Naive thymus-derived CD4-positive, alpha-beta T cell (primary cell): ENCODE measurements at places on chromosomes 1 and 21. TPM values are rescaled to one million over a fixed set of nuclear protein-coding genes. Genes with fewer than 3 reads are reported as not detected.
A peak's percentile ranks its signal among the peaks of the same experiment; 100 is the strongest.

GRCh38 chr1:225812488-225813213 is 2.7 kb downstream of the EPHX1 start:
- no peaks in the 10 kb centered on the region for H3K4me1 ChIP-seq
- H3K27ac ChIP-seq: no peak overlapping the region
- no peaks in the 10 kb centered on the region for H3K27me3 ChIP-seq
- no peak overlapping the region for H3K4me3 ChIP-seq
- H3K36me3 ChIP-seq: no peaks in the 10 kb centered on the region

Gene CALML6
- 1.6 TPM for total RNA-seq

DNA sequence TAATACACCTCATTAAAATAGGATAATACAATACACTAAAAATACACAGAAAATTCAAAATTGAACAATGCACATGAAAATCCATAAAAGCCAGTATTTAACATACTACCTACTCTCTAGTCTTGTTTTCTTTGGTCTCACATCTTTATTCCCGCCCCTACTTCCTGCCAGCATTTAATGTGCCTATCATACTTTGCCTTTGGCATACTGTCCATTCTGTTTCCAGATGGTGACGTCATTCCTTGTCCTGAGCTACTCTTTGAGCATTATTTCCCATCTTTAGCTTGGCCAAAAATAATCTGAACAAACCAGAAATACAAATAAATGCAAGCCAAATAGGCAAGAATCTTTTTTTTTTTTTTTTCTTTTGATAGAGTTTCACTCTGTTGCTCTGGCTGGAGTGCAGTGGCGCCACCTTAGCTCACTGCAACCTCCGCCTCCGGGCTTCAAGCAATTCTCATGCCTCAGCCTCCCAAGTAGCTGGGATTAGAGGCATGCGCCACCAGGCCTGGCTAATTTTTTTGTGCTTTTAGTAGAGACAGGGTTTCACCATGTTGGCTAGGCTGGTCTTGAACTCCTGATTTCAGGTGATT is 4.4 kb downstream of the HFM1 start:
- H3K4me3 ChIP-seq: no peak overlapping the region
- H3K36me3 ChIP-seq: no peaks in the 10 kb centered on the region
- no peak for DNase-seq
- no peak overlapping the region for H3K27ac ChIP-seq
- H3K4me1 ChIP-seq: peaks cover 6% of the 10 kb centered on the region

Gene ADAMTS4
- total RNA-seq: 1.1 TPM

DNA sequence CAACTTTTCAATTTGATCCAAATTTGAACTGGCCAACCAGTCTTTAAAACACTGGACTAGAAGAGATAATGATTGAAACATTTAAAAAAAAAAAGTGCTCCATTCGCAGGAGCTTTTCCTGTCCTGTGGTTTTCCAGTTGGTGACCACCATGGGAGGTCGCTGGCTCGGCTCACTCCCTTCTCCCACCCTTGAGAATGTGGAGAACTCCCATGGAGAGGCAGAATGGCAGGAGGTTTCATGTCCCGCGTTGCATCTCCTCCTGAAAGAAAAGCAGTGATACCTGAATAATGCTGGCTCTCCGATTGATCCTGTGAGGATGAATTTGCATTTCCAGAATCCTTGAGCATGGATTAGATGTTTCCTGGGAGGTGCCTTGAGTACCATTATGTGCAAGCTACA is 16.5 kb upstream of the MPZL1 start:
- H3K4me1 ChIP-seq: no peaks in the 10 kb centered on the region
- peaks cover 9% of the 10 kb centered on the region for H3K36me3 ChIP-seq
- peak overlapping the region; percentile 11 for H3K27ac ChIP-seq
- no peaks in the 10 kb centered on the region for H3K27me3 ChIP-seq

Gene LYPD8
- total RNA-seq: not detected in 2 replicates

DNA sequence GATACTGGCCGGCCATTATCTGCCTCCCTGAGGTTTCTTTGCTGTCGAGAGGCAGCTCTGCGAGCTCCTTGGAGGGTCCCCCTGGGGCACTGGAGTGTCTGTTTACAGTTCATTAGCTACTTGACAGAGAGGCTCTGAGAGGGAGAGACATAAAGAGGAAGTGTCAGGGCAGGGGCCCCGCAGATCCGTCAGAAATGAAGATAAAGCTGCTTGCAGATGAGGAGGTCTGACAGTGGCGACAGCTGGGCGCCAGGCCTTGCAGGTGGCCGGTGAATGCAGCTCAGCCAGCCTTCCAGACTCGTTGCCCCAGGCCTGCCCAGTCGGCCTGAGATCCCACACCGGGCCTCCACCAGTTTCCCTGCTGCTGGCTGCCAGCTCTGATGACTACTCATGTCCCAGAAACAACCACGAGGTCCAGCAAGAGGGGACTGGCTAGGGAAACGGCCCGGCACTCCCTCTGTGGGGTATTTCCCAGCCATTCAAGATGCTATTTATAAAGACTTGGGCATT is 84.7 kb downstream of the DISP3 start:
- no peaks in the 10 kb centered on the region for H3K27me3 ChIP-seq
- no peak overlapping the region for H3K27ac ChIP-seq
- no peaks in the 10 kb centered on the region for H3K4me1 ChIP-seq
- H3K36me3 ChIP-seq: no peaks in the 10 kb centered on the region

GRCh38 chr1:85417876-85418275 is 47.1 kb downstream of the DDAH1 start:
- no peak overlapping the region for H3K27ac ChIP-seq
- H3K27me3 ChIP-seq: no peaks in the 10 kb centered on the region
- H3K36me3 ChIP-seq: no peaks in the 10 kb centered on the region
- DNase-seq: no peak

DNA sequence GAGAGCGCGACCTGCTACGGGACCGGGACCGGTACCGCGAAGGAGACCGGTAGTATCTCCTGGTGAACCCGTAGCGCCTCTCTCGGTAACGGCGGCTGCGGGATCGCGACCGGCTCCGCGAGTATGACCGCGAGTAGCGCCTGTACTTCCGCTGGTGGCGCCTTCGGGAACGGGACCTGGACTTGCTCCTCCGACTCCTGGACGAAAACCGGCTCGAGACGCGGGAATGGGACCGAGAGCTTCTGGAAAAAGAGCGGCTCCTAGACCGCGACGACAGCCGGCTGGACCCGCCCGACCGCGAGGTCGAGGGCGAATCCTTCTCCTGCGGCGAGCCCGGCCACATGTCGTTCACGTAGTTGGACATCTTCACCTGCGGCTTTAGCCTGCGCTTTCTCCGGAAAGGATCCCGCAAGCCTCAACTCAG is 642 bp downstream of the RSRP1 start:
- peak overlapping the region; percentile 98 for H3K27ac ChIP-seq
- peaks cover 35% of the 10 kb centered on the region for H3K4me1 ChIP-seq
- no peak for DNase-seq
- H3K4me3 ChIP-seq: peak overlapping the region; percentile 94

Gene FAM177B
- not detected for total RNA-seq

Gene CCDC27
- total RNA-seq: not detected

Gene STIL
- total RNA-seq: 1.9 TPM

Gene ARTN
- total RNA-seq: 0.66 TPM

Gene NBPF14
- 72.9 TPM for total RNA-seq

DNA sequence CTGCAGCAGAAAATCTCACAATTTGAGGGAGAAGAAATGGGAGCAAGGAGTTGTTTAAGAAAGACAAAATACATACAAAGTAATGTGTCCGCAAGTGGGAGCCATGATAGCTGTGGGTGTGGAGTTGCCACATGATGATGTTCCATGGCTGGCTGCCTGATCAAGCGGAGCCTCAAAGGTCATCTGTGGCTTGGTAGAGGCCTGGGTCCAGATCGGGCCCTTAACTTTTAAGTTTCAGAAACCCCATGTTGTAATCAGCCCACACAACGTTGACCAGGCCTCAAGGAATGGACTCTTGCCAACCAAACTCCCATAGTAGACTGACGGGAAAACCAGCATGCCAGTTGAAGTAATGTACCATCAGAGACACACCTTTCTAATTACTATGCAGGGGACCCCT is 64.7 kb upstream of the ANGPTL1 start:
- no peak for DNase-seq
- no peaks in the 10 kb centered on the region for H3K36me3 ChIP-seq
- no peak overlapping the region for H3K4me3 ChIP-seq
- no peaks in the 10 kb centered on the region for H3K4me1 ChIP-seq
- no peak overlapping the region for H3K27ac ChIP-seq
- no peaks in the 10 kb centered on the region for H3K27me3 ChIP-seq

GRCh38 chr1:227779685-227780084 is 35.8 kb upstream of the PRSS38 start:
- no peaks in the 10 kb centered on the region for H3K27me3 ChIP-seq
- H3K4me1 ChIP-seq: peaks cover 4% of the 10 kb centered on the region
- H3K27ac ChIP-seq: no peak overlapping the region
- no peak for DNase-seq
- H3K36me3 ChIP-seq: no peaks in the 10 kb centered on the region
- H3K4me3 ChIP-seq: no peak overlapping the region

DNA sequence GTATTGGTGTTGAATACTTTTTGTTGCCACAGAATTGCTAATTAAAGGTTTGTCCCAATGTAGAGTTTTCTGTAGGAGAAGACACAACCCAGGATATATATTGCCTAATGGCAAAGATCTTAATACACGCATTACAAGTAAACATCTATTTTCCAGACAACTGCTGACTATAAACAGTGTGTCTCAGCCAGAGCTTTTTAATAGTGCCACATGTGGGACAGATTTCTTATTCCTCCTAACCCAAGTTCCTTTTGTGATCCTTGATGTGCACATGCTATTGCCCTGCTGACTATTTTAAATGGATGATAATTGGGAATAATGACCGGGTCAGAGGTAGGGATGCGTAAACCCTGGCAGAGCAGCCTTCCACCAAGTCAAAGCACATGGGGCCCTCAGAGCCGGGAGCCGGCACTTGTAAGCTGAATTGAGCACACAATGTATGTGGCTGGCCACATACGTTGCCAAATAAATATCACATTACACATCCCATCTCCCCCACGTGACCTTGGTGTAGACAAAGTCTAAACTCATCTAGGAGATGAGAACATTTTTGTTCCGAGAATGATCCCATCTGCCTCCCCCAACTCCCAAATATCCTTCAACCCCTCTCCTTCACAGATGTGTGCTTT is 209.8 kb upstream of the NFIA start:
- no peaks in the 10 kb centered on the region for H3K36me3 ChIP-seq
- no peaks in the 10 kb centered on the region for H3K4me1 ChIP-seq
- no peak for DNase-seq
- no peaks in the 10 kb centered on the region for H3K27me3 ChIP-seq
- no peak overlapping the region for H3K27ac ChIP-seq
- no peak overlapping the region for H3K4me3 ChIP-seq

GRCh38 chr21:46144464-46145070 is 10.8 kb downstream of the FTCD start:
- no peak for DNase-seq
- no peak overlapping the region for H3K4me3 ChIP-seq
- H3K4me1 ChIP-seq: no peaks in the 10 kb centered on the region
- no peaks in the 10 kb centered on the region for H3K36me3 ChIP-seq

Gene CFHR3
- not detected for total RNA-seq

GRCh38 chr1:191174298-191174697 is 696.6 kb upstream of the BRINP3 start:
- no peaks in the 10 kb centered on the region for H3K27me3 ChIP-seq
- H3K4me1 ChIP-seq: no peaks in the 10 kb centered on the region
- H3K4me3 ChIP-seq: no peak overlapping the region
- no peak overlapping the region for H3K27ac ChIP-seq
- no peaks in the 10 kb centered on the region for H3K36me3 ChIP-seq

Gene ACKR1
- not detected in 2 replicates for total RNA-seq

DNA sequence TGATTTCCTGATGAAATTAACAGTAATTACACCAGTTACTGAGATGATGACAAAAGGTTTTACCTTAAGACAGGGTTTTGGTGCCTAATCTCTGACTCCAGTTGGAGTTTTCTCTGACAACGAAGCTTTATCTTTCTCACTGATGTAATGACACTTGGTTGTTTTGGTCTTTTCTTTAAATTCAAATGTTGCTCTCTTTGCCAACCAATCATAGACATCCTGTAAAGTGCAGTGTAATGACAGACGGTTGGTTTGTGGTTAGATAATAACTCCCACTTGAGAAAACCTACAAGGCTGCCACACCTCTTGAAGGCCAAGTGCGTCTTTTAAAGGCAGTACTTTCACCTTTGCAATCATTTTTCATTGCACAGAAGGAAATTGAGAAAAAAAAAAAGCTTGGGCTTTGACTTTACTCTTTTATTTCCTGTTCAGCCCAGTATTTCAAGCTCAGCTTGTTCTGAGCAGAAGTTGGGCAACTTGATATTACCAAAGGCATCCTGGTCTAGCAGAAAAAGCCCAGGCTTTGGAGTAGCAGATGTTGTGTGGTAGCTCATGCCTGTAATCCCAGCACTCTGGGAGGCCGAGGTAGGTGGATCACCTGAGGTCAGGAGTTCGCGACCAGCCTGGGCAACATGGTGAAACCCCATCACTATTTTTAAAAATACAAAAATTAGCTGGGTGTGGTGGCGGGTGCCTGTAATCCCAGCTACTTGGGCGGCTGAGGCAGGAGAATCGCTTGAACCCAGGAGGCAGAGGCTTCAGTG is 14.9 kb downstream of the PDIK1L start:
- H3K36me3 ChIP-seq: no peaks in the 10 kb centered on the region
- H3K4me1 ChIP-seq: peaks cover 24% of the 10 kb centered on the region
- DNase-seq: peak; percentile 91
- H3K27ac ChIP-seq: peak overlapping the region; percentile 61
- H3K27me3 ChIP-seq: no peaks in the 10 kb centered on the region

- no peak for DNase-seq
- H3K4me3 ChIP-seq: no peak overlapping the region
- H3K27ac ChIP-seq: no peak overlapping the region
- H3K36me3 ChIP-seq: no peaks in the 10 kb centered on the region
- H3K27me3 ChIP-seq: no peaks in the 10 kb centered on the region
These were observed 11.2 kb upstream of the IVNS1ABP start for GRCh38 chr1:185328255-185328654.

- H3K4me1 ChIP-seq: no peaks in the 10 kb centered on the region
- no peaks in the 10 kb centered on the region for H3K36me3 ChIP-seq
- no peak overlapping the region for H3K4me3 ChIP-seq
- no peak for DNase-seq
- no peaks in the 10 kb centered on the region for H3K27me3 ChIP-seq
These were observed 19.8 kb upstream of the ARTN start for GRCh38 chr1:43913666-43914360.

DNA sequence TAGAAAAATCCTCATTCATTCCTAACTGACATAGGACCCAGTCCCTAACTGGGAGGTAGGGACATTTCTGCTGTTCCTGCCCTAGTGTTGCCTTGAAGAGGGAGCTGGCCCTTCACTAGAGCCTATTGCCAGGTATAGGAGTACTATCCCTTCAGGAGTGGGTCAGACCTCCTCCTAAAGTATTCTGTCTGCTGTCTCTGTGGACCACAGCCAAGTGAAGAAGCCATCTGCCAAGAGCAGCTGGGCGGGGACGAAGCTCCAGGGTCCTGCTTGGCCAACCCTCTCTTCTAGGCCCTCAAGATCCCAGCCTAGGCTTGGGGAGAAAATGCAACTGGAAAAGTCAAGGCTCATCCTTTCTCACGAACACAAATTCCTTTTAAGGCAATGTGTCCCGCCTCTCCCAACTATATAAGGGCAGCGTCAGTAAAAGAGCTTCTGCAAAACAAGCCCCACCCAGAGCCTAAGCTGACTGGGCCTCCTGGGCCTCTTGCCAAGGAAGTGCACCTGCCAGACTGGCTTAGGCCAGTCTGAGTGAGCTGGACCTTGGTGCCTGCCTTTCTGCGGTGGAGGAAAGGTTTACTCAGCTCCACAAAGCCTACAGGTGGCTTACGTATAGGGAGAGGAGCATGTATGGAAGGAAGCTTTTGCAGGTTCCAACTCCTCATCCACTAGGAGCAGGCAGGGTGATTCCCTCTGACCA is 638 bp upstream of the TUFT1 start:
- no peaks in the 10 kb centered on the region for H3K27me3 ChIP-seq
- no peak overlapping the region for H3K27ac ChIP-seq
- H3K4me3 ChIP-seq: peak overlapping the region; percentile 90

GRCh38 chr1:81920245-81920740 is 119.6 kb downstream of the ADGRL2 start:
- no peaks in the 10 kb centered on the region for H3K4me1 ChIP-seq
- no peak overlapping the region for H3K27ac ChIP-seq
- no peaks in the 10 kb centered on the region for H3K27me3 ChIP-seq
- H3K36me3 ChIP-seq: no peaks in the 10 kb centered on the region
- no peak overlapping the region for H3K4me3 ChIP-seq
- no peak for DNase-seq
